ENCODE measurements at places on chromosomes 11 and 22.

- DNase-seq, result no peak
These were observed 34.5 kb upstream of the LYVE1 start for GRCh38 chr11:10602945-10603344.

GRCh38 chr11:7532405-7533145 lies 18.8 kb downstream of the PPFIBP2 start:
- no peak for DNase-seq

- DNase-seq, result no peak
These were observed 62.0 kb upstream of the YPEL1 start for GRCh38 chr22:21797444-21798221.

DNA sequence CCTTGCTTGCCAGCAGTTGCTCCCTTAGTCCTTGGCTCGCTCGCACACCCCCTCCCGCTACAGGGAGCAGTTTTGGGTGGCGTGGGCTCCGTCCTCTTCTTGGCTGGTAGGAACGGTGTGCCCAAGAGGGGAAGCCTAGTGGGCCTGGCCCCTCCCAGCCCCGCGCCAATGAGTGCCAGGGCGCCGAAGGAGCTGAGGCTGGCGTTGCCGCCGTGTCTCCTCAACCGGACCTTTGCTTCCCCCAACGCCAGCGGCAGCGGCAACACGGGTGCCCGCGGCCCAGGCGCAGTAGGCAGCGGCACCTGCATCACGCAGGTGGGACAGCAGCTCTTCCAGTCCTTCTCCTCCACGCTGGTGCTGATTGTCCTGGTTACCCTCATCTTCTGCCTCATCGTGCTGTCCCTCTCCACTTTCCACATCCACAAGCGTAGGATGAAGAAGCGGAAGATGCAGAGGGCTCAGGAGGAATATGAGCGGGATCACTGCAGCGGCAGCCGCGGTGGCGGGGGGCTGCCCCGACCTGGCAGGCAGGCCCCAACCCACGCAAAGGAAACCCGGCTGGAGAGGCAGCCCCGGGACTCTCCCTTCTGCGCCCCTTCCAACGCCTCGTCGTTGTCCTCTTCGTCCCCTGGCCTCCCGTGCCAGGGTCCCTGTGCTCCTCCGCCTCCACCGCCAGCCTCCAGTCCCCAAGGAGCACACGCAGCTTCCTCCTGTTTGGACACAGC lies 1.6 kb downstream of the C11orf87 start:
- DNase-seq, result no peak

GRCh38 chr22:24289114-24289513 lies 18.5 kb downstream of the SPECC1L start:
- no peak for DNase-seq

GRCh38 chr11:120021391-120021953 lies 116.4 kb downstream of the TRIM29 start:
- no peak for DNase-seq

DNA sequence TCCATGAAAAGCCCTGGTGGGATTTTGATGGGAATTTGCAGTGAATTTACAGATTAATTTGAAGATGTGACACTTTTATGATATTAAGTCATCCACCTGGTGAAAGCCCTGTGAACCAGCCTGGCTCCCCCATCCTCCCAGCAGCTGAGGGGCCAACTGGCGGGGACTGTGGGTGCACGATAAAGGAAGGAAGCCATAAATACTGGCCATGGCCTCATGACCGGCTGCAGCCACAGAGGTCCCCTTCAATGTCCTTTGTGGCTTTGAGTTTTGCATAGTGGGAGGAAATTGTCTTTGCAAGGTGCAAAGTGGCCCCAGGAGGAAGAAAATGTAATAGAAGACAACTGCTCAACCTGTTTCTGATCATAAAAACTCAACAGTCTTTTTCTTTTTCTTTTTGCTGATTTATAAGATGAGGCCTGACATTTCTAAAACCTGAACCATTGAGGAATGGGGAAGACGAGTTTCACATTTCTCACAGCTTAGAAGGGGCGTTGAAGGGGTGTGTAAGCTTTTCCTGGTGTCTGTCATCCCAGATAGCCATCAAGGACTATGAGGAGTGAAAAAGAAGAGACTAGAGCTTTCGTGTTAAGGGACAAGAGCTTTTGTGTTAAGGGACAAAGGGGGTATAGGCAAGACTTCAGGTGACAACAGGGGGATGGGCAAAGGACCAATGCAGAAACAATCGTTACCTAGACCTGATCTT lies 6.3 kb upstream of the NDUFV1 start:
- no peak for DNase-seq

GRCh38 chr22:20241579-20242392 lies 26.3 kb downstream of the RTN4R start:
- no peak for DNase-seq

DNA sequence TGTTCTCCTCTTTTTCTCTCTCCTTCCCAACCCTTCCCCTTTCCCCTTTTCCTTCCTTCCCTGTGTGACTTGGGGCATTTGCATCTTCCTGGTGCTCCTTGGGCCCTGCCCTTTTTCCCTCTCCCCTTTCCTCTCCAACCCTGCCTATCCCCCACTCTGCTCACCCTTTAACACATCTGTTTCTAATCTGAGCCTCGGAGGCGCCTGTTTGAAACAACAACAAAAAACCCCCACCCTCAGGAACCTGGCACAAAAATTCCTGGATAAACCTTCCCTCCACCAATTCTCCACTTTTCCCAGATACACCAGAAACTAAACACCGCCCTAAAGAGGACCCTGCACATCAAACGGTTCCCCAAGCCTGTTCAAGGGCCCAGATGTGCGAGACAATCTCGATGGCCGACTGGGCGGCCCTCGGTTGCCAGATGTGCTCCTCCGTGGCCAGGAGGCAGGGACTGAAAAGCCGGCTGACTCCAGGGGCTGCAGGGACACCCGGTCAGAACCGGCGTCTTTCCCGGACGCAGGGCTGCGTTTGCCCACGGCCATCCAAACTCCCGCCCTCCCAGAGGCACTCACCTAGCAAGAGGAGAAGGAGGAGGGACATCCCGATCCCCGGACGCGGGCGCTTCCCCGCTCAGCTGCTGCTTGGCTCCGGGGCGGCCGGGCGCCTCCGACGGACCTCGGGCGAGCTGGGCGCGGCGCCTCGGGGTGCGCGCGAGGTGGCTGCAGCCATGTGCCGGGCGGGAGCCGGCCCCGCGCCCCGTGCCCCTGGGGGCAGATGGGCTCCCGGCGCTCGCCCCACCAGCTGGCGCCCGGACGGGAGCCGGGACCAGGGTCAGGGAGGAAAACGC lies 486 bp downstream of the CLMP start:
- DNase-seq, result no peak

- DNase-seq, result no peak
These were observed 4.9 kb upstream of the LARGE1 start for GRCh38 chr22:33925194-33925593.

DNA sequence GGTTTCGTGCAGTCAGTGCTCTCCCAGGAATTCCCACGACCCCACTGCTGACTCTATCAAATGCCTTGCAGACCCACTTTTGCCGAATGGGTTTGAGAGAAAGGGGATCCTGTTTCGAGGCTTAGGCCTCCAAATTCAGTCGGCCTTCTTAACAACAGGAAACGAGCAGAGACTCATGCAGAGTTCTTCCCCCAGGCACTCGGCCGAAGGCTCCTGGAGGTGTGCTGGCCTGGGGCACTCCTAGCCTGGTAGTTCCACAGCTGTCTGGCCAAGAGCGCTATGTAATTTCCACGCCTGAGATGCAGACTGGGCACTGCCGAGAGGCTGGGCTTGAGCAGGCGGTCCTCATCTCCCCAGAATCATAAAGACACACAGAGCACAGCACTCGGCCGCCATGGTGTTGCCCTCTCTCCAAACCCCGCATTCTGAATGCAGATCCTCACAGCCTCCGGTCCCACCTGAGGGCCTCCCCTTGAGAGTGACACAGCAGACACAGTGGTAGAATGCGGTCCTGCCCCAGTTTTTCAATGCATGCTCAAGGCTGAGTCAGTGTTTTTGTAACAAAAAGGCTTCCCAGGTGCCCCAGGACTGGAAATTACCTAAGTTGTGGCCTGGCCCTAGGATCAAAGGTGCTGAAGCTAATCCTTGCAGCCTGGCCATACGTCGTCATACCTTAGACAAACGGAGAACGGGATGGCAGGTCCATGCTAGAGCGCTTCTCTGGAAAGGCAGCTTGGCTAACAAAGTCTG lies 30.2 kb upstream of the BID start:
- no peak for DNase-seq

DNA sequence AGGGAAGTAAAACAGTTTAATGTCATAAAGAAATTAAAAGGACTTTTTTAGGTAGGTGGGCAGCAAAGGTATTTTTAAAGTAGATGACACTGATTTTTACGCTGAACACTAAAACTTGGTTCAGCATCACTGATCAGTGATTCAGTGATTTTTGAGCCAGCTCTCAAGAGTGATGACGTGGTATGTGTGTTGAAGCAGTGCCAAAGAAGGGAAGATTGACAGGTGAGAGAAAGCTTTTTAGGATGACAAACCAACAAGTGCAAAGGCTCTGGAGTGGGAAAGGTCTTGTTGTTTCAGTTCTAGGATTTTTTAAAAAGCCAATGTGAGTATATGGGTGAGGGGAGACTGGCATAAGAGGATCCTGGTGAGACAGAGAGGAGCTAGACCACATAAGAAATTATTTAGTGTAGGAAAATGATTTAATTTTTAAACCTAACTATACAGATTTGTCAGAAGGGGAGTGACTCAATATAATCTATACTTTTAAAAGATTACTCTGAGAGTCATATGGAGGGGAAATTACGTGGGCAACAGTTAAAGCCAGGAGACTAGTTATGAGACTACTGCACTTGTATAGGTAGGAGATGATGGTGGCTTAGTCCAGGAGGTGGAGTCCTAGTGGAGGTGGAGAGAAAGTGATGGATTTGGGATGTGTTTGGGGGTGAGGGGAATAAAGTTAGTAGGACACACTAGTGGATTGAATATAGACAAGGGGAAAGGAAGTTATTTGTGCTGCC lies 17.6 kb upstream of the CALCB start:
- DNase-seq, result no peak

DNA sequence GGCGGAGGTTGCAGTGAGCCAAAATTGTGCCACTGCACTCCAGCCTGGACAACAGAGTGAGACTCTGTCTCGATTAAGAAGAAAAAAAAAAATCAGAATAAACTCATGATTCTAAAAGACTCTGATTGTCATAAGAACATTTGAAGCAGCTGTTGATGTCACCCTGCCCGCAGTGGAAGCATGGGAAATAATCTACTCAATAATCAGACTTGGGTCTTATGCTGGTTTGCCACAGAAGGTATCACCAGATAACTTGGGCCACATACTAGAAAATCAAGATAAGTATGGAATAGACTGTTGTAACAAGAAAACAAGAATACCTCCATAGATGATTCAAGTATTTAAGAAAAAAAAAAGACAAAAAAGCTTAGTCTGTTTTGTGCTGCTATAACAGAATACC lies 8.2 kb downstream of the CAVIN3 start:
- DNase-seq, result no peak

DNA sequence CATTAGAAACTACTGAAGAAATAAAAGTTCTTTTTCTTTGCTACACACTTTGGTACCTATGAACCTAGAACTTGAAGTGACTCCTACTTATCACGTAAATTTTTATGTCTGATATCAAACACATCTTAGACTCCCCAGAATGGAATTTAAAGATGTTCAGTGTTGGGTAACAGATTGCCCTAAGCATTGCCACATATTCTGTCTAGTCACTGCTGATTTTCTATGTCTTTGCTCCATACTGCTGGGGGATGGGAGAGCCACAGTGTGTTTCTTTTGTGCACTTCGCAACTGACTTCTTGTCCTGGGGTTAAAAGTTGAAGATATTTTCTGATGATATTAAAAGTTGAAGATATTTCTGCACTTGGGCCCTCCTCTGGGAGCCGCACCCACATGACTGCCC lies 19.4 kb upstream of the MYO18B start:
- no peak for DNase-seq

DNA sequence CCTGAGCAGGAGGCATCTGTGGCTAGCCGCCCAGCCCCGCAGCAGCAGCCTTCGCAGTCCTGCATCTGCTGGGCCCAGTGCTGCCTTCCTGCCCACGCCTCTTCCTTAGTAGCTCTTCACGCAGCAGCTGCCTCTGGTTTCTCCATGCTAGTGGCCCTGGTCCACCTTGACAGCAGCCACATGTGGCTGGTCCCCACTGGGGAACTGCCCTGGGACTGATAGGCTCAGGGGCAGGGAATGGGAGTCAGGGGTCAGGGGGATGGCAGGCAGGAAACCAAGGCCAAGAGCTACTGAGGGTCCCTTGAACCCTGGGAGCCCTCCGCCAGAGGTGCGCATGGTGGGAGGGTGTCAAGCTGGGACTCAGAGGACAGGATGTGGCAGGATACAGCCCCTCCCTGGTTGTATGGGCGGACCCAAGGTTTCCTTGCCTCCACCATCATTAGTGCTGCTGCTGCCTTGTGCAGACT lies 99.4 kb upstream of the PITPNB start:
- DNase-seq, result no peak

- no peak for DNase-seq
These were observed 2.9 kb downstream of the FAM111A start for GRCh38 chr11:59145534-59145933.

DNA sequence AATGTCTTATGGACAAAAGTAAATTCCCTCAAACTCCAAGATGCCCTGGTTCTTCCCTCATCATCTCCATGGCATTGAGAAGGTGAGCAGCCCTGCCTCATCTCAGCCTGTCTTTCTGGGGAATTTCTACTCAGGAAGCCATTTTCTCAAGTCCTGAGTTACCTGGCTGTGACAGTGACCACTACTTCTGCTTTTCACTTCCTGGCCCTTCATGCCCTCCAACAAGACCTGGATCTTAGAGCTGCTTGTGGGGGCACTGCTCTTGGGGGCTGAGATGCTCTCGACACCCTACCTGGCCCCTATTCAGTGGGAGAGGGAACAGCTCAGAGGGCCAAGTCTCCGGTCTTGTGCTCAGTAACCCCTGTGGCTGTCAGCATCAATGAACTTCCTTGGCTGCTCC lies 5.5 kb upstream of the IGSF22 start:
- no peak for DNase-seq

DNA sequence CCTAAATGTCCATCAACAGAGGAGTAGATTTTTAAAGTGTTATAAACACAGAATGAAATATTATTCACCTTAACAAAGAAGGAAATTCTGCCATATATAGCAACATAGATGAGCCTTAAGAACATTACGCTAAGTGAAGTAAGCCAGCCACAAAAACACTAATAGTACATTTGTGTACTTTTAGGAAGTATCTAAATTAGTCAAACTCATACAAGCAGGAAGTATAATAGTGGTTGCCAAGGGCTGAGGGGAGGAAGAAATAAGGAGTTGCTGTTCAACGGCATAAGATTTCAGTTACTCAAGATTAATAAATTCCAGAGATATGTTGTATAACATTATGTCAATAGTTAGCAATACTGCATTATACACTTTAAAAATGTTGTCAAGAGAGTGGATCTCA lies 181.7 kb upstream of the ZC3H12C start:
- no peak for DNase-seq

- DNase-seq, result no peak
These were observed 124.8 kb downstream of the ATG16L2 start for GRCh38 chr11:72939031-72939430.

- DNase-seq, result no peak
These were observed 551 bp downstream of the AGBL2 start for GRCh38 chr11:47714554-47715081.

- peak; percentile 30 for DNase-seq
These were observed 1.3 kb upstream of the PATZ1 start for GRCh38 chr22:31347251-31348008.

- peak; percentile 61 for DNase-seq
These were observed 603 bp downstream of the ESRRA start for GRCh38 chr11:64305691-64306562.

- DNase-seq, result no peak
These were observed 24.1 kb upstream of the WNT7B start for GRCh38 chr22:46001046-46001425.

GRCh38 chr11:106216281-106216680 lies 138.8 kb downstream of the AASDHPPT start:
- DNase-seq, result no peak

GRCh38 chr22:49010070-49010863 lies 817.4 kb downstream of the BRD1 start:
- DNase-seq, result no peak

Measured in T-helper 1 cell (primary cell).